Suprapubic skin (tissue), 4 donors: ENCODE measurements at places on chromosomes 7 and 10. TPM values are rescaled to one million over a fixed set of nuclear protein-coding genes. Genes with fewer than 3 reads are reported as not detected.

PVRIG gene
- not detected for total RNA-seq

HOGA1 gene
- total RNA-seq = 0.80 TPM

OR2A12 gene
- total RNA-seq = not detected

CYP2C18 gene
- total RNA-seq = 14.9 TPM

GRID2IP gene
- total RNA-seq = 0.64 TPM
